ENCODE measurements at places on chromosomes 2 and 18.

DNA sequence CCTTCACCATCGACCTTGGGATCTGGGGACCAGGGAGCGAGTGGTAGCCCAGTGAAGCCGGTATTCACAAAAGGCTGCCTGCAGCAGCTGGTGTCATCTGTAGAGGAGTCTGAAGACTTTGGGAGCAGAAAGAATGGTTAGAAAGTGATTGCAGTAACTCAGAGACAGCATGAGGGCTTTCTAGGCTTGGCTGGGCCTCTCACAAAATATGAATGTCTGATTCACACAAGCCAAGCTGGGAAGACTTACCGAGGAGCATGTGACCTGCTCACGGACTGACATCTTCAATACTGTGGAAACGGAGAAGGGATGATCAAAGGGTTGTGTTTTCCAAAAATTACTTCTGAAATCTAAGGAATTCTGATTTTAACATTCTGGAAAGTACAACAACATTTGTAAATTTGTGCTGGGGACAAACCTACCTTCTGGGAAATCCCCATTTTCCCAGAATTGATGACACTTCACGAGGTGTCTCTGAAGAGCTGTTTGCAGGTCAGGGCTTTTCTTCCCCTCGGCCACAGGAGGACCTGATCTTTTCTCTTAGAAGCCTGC is 111.7 kb downstream of the ACOXL start:
- no peak for DNase-seq

DNA sequence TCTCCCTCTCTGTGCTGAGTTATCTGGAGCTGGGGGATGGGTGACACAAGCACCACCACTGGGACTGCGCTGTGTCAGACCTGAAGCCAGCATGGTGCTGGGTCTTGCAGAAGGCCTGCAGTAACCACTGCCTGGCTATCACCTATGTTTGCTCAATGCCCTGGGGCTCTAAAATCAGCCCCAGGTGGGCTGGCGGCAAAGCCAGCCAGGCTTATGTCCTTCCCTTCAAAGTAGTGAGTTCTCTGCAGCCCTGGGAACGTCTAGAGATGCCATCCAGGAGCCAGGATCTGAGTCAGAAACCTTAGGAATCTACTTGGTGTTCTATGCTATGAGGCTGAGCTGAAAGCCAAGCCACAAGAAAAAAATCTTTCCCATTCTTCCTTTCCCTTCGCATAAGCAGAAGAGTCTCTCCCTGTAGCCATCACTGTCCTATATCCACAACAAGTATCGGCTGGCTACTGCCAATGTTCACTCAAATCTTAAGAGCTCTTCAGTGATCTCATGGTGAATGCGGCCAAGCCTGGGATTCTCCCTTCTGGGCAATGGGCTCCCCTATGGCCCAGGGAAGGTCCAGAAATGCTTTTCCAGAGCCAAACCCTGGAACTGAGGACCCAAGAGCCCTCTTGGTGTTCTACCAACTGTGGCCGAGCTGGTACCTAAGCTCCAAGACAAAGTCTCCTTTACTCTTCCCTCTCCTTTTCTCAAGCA is 248.7 kb downstream of the ZNF385B start:
- DNase-seq = no peak

DNA sequence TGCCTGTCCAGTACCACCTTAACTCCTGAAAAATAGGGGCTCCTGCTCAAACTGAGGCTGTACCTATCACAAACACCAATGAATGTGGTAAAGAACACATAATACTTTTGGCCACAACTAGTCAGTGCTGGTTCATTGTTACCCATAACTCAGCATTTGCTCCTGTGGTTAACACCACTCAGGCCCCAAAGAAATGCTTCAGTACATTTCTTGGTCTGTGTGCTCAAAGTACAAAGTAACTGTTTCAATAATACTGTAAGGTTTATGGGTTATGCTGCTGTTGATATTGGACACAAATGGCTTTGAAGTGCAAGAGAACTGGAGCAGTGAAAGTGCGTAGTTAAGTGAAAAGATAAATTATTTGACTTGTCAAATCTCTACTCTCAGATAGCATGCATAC is 95.0 kb upstream of the TACR1 start:
- no peak for DNase-seq

- DNase-seq = no peak
These were observed 47.0 kb upstream of the PPP1CB start for GRCh38 chr2:28704621-28705020.

- no peak for DNase-seq
These were observed 879.8 kb upstream of the PIK3C3 start for GRCh38 chr18:41075212-41075611.

GRCh38 chr2:127417406-127417805 is 821 bp upstream of the PROC start:
- no peak for DNase-seq

GRCh38 chr2:102632380-102633175 is 13.2 kb downstream of the SLC9A2 start:
- no peak for DNase-seq

DNA sequence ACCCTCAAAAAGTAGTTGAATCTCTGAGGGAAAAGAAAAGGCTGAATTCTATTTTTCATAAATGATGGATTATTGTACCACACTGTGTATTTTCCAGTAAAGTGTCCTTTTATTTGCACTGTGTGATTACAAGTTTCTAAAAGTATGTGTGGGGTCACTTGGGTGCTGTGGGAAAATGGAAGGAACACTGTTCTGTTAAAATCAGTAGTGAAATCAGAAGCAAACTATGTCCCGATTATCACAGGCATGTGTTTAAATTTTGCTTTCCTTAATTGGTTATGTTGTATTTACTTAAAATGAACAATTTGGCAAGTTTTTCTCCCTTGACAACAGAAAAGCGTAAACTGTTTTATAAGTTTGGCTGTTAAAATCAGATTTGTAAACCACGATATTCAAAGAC is 353.1 kb downstream of the ARHGAP15 start:
- no peak for DNase-seq

- no peak for DNase-seq
These were observed 135.9 kb downstream of the ATAD2B start for GRCh38 chr2:23791030-23791429.

Data from Panc1 (cell line).